ENCODE measurements at places on chromosomes 1 and 21.

DNA sequence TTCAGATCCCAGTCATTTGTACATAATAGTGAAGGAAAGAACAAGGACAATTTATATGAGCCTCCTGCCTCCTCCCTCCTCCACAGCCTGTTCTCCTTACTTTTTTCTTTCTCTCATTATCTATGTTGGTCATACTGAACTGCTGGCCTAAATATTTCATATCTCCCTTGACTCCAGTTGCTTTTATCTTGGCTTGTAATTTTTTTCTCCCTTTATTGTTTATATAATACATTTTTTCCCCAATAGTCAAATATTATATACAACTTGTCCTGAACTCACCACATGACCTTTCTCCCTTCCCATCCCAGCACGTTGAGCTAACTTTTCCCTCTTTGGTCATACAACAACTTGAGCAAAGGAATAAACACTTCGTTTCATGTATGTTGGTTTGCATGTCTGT, 752.1 kb downstream of the LTN1 start:
- no peak for DNase-seq

GRCh38 chr1:51190961-51191360, 45.1 kb upstream of the RNF11 start:
- DNase-seq: no peak

GRCh38 chr21:45472445-45473365, 67.7 kb downstream of the COL18A1 start:
- DNase-seq: no peak

- DNase-seq: no peak
These were observed 146.5 kb upstream of the LYPLAL1 start for GRCh38 chr1:219027146-219027673.

DNA sequence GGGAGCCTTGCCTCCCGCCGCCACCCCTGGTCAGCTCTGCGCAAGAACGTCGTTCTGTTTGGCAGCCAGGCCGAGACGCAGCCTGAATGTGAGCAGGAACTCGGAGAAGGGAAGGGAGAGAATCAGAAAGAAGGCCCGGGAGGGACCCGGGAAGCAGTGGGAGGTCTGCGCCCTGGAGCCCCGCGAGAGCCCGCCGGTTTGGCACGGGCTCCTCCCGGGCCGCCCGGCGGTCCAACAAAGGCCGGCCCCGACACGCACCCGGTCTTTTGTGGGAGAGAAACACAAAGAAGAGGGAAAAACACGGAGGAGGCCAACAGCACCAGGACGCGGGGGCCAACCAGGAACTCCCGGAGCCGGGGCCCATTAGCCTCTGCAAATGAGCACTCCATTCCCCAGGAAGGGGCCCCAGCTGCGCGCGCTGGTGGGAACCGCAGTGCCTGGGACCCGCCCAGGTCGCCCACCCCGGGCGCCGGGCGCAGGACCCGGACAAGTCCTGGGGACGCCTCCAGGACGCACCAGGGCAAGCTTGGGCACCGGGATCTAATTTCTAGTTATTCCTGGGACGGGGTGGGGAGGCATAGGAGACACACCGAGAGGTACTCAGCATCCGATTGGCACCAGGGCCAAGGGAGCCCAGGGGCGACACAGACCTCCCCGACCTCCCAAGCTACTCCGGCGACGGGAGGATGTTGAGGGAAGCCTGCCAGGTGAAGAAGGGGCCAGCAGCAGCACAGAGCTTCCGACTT, 2.7 kb upstream of the OLIG2 start:
- no peak for DNase-seq

DNA sequence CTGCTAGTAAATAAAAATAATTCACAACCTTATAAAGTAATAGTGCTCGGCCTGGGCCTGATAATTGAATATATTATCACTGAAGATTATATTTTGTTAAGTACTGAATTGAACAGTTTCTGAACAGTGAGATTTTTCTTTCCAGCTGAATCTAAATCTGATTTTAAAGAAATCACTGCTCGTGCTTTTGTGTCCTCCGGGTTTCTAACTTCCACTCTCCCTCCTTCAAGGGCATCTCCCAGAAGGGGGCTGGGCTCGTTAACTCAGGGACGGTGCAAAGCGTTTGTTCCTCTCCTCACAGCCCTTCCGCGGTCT, 823 bp upstream of the KIF1B start:
- DNase-seq: no peak

DNA sequence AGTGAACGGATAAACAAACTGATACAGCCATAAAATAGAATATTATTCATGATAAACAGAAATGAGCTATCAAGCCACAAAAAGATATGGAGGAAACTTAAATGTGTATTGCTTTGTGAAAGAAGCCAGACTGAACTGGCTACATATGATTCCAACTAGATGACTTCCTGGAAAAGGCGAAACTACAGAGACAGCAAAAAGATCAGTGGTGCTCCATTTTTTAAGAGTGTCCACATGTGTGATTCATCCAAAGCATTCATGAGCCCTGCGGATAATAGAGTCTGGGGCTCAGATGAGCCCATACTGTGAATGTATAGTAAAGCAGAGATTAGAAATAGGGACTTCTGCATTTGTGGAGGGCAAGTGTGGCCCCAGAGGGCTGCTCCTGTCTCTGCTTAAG, 7.8 kb upstream of the TMEM222 start:
- DNase-seq: no peak

DNA sequence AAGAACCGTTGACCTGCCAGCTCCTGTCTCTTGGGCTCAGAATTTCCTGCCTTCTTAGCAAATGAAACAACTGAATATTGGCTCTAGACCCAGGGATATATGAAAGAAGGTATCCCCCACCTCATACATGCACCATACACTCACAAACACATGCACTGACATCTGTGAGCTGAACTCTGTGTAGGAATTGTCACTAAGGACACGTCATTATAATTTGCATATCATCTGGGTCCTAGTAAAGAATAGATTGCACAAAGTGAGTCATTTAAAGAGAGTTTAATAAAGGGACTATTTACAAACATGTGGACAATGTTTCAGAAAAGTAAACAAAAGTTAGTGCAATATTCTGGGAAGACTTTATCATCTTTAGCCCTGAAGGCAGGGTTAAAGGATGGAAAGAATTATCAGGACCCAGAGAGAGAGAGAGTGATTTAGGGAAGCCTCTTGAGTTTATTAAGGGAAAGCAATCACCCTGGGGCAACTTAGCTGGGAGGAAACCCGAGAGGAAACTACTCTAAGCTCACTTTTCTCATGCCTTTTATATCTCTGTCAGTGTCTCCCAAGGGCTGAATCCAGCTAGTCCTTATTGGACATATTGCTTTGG, 74.1 kb upstream of the PLA2G4A start:
- no peak for DNase-seq

GRCh38 chr1:21280011-21280471, 10.2 kb downstream of the ECE1 start:
- DNase-seq: no peak

GRCh38 chr1:16326833-16327404, 25.4 kb downstream of the FBXO42 start:
- no peak for DNase-seq

- no peak for DNase-seq
These were observed 5.6 kb upstream of the KPRP start for GRCh38 chr1:152752225-152752624.

- no peak for DNase-seq
These were observed 27.4 kb downstream of the KCNA3 start for GRCh38 chr1:110647254-110647891.

DNA sequence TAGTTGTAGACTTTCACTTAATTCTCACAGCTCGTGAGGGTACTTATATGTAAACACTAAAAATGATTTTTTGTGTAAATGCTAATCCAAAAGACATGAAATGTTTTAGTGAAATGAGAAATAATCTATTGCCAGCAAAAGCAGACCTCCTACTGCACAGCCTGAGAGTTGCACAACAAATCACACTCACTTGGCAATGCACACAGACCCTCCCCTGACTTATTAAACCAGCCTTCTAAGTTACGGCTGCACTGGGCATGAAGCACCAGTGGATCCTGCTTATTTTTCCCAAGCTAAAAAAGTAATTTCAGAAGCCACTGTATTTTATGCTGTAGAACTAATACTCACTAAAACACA, 10.3 kb downstream of the ERRFI1 start:
- DNase-seq: no peak

DNA sequence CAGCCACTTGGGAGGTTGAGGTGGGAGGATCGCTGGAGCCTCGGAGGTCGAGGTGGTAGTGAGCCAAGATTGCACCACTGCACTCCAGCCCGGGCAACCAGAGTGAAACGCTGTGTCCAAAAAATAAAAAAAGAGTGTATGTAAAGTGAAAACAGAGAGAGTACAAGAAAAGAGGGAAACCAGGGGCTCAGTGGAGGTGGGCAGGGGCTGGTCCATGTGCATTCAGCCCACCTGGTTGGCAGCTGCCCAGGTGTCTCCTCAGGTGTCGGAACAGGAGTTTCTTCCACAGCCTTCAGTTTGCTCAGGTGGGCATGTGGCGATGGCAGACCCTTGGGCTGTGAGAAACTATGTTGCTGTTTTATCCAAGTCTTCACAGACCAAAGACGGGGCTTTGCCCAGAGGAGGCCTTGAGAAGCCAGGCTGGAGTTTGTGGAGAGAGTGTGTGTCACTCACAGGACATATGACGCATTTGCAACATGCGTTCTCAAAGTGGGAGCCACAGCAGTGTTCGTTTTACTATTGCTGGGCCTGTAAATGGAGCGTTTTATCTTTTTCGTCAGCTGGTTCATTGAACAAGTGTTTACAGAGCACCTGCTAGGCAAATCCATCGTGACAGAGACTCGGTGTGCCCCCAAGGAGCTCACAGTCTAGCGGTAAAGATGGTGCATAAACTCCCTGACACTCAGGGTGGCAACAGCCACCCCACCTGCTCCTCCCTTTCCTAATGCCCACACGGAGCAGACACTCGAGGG, 22.4 kb upstream of the SAMD11 start:
- no peak for DNase-seq

DNA sequence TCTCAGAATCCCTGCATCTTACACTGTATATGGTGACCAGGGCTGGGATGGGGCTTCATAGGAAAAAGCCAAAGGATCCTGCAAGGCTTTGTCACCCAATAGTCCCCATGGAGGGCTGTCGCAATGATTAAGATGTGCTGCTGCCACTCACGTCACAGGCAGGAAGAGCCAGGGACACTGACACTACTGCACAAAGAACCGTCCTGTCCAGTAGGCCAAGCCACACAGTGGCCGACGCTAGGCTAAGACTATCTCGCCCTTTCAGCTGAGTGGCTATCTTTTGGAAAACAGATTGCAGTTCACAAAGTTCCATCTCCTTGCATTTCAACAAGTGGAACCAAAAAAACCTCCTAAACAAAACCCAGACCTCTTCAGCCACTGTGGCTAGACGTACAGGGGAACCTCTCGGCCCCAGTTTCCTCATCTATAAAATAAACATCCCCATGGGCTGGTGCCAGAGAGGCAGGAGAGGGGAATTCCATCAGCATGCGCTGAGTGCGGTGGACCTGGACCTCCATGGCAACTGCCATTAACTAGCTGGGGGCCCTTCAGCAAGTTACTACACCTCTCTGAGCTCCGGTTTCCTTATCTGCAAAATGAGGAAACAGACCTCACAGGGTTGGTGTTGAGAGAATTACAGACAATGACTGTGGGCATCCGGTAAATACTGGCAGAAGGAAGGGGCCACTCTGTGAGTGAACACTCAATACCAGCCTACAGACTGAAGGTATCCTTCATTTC, 8.7 kb downstream of the CAPZB start:
- DNase-seq: no peak

- no peak for DNase-seq
These were observed 13.5 kb upstream of the RNF186 start for GRCh38 chr1:19828546-19828945.

- no peak for DNase-seq
These were observed 262.3 kb upstream of the BRINP3 start for GRCh38 chr1:190739926-190740325.

Measured in stimulated activated CD4-positive, alpha-beta T cell treated with anti-CD3 and anti-CD28 coated beads, Interleukin-1b, Interleukin-23, amount 100 ng/mL, for 1 hour (primary cell).